ENCODE measurements at places on chromosomes 4 and X.
A peak's percentile ranks its signal among the peaks of the same experiment; 100 is the strongest.

DNA sequence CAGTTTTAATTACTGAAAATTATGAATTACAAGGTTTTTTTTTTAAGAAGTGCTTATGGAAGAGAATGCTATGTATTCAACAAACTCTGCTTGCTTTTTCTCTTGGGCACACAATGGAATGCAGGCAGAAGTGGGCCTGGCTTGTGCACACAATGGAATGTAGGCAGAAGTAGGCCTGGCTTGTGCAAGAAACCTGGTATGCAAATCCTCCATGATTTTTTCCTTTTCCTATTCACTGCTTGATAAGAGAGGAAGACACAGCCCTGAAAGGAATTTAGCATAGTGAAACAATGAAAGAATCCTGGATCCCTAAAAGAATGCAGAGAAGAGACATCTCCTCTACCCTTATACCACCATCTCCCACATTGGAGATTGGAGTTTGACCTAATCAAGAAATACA lies 138.4 kb downstream of the COL25A1 start:
- DNase-seq, result no peak

DNA sequence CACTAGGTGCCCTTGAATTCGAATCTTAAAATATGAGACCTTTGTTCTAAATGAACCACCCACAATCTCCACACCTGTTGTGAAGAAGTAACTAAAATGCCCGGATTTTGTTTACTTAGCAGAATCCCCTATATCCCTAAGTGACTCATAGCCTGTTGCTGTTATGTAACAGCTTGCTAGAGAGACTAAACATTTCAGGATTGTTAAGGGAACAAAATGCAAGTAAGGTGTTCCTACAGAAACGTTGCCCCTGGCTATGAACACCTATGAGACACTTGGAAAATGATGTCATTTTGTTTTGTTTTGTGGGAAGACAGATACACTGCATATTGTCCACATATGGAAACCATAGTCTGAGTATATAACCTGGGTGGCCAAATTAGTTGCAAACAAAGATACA lies 24.2 kb upstream of the MXRA5 start:
- DNase-seq, result no peak

DNA sequence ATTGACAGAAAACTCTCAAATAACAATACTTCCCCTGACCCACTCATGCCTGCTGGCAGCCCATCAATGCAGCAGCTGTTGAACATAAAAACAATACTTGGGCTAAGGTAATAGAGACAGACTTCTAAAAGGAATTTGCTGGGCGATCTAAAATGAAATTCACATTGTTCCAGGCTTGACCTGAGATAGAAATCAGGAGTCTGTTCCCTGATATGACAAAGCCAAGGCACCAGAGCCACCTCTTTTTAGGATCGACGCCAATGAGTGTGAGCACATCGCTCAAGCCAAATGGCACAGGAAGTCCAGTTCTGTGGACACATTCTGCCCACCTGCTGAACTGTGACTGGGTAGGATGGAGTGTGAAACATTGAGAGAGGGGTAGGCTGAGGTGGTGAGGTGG lies 4.9 kb downstream of the SEPTIN11 start:
- DNase-seq, result no peak

GRCh38 chr4:168099195-168099594 lies 6.9 kb downstream of the ANXA10 start:
- no peak for DNase-seq

GRCh38 chr4:54852054-54852453 lies 194.3 kb downstream of the KIT start:
- DNase-seq, result no peak

DNA sequence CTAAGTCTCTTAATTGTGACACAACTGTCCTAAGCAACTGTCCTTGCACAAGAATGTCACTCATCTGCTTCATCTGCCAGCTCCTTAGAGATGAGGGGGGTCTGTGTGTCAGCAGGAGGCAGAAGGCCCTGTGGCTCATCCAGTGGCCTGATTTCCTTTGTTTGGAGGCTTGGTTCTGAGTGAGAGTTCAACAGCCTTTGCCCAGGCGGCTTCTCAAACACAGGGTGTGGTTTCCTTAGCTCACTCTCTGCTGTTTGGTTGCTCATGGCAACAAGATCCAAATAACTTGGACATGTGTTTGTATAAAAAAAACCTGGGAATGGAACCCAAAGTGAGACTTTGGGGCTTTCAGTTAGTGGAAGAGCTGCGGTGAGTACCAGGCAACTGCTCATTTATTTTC lies 46.6 kb downstream of the MAP7D3 start:
- no peak for DNase-seq

GRCh38 chrX:134622056-134622812 lies 36.0 kb downstream of the PLAC1 start:
- DNase-seq, result no peak

GRCh38 chr4:119337010-119337409 lies 15.1 kb upstream of the FABP2 start:
- DNase-seq, result no peak

GRCh38 chr4:67886281-67886680 lies 2.5 kb upstream of the TMPRSS11D start:
- DNase-seq, result no peak

DNA sequence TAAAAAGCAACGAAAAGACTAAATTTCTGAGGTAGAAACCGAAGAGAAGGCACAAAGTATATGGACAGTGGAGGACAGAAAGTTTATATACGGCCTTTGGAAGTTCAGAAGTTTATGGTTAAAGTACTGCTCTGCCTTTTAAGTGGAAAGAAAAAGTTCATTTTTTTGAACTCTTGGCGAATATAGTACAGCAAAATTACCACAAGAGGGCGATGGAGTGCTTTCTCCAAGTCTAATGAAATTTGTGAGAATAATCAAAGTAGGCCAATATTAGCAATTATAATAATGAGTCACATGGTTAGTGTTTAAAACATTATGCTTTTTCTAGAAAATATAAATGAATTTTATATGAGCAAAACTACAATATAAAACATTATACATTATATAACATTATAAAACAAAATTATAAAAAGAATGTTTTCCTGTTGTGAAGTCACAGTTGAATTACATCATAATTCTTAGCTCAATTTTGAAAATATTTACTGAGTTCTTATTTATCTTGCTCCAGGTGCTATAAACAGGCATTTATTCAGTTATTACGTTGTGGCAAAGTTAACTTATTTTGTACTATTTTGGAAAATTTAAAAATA lies 136.2 kb upstream of the BMPR1B start:
- no peak for DNase-seq

DNA sequence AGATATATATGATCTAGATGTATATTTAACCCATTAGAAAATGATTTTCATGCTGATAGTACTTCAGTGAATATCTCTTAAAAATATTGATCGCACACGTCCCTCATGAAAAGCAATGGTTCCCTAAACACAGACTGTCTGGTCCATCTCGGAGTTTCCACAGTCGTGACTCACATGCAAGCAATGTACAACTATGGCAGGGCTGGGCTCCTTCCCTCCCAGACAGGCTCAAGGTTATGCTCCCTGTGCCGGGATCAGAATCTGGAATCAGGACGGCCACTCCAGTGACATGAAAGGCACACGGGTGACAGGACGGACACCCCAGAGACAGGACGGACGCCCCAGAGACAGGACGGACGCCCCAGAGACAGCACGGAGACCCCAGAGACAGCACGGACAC lies 40.2 kb upstream of the PPP2R3B start:
- no peak for DNase-seq

DNA sequence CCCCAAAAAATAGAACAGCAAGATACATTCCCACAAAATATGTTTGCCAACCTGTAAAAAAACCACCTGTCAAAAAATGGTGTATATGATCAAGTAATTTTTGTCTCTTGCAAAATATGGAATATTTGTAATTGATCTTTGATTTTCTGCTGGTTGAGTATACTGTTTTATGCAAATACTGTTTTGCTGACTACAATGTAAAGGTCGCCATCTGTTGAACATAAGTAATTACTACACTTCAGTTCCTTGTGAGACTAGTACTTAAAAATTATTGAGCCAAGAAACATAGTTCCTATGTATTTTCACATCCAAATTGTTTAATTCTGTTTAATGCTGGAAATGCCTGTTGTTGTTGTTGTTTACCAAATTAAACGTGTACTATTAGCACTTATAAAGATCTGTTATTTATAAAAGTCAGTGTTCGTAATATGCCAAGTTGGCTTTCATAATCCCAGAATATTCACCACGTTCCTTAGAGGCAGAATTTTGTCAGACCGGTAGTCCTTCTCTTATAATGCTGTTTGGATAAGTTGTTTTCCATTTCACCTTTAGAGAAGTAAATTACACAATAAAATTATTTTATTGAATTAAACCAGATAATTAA lies 144.2 kb downstream of the PDLIM5 start:
- peak; percentile 37 for DNase-seq

GRCh38 chrX:39335513-39336235 lies 534.4 kb downstream of the MID1IP1 start:
- DNase-seq, result no peak

GRCh38 chr4:184370711-184371389 lies 103.5 kb downstream of the IRF2 start:
- no peak for DNase-seq

DNA sequence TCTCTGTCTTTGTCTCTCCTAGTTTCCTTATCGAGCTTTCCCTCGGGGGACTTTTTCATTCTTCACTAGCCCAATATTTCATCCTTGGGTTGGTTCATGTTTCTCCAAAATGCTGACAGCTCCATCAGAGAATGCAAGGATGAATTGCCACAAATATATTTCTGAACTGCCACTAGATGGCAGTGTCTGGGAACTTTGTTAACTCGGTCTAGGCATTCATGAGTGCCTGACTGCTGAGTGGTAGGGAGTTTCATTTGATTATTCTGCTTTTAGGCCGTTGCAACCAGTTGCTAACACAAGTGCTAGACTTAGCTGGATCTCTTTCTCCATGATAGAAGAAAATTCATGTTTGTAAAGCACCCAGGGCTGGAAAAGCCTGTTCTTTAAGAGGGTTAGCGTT lies 73.5 kb upstream of the RAP2C start:
- peak; percentile 15 for DNase-seq

GRCh38 chrX:106897259-106897658 lies 5.9 kb downstream of the RIPPLY1 start:
- DNase-seq, result no peak

- DNase-seq, result no peak
These were observed 7.5 kb downstream of the YY2 start for GRCh38 chrX:21863241-21863640.

- no peak for DNase-seq
These were observed 111.2 kb upstream of the GRXCR1 start for GRCh38 chr4:42781315-42781714.

GRCh38 chr4:54941994-54942552 lies 183.3 kb downstream of the KDR start:
- no peak for DNase-seq

DNA sequence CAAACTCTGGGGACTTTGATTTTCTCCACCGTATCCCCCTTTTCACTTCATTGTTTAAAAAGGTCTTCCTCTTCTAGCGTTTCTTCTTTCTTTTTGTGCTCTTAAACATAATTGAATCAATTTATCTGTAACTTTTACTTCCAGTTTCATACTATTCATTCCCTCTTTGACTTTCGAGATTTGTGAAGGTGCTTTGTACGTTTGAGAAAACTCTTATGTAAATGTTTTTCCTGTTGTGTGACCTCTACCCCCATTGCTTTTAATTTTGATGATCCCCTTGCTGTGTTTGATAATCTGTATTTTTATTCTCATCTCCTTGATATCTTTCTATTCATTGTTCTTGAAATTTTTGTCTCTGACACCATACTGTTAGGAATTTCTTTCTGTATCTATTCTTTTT lies 4.8 kb downstream of the USP38 start:
- DNase-seq, result no peak

GRCh38 chrX:50167366-50167765 lies 33.4 kb downstream of the AKAP4 start:
- DNase-seq, result no peak

- DNase-seq, result peak; percentile 13
These were observed 1139.7 kb downstream of the PCDH18 start for GRCh38 chr4:136392576-136392975.

DNA sequence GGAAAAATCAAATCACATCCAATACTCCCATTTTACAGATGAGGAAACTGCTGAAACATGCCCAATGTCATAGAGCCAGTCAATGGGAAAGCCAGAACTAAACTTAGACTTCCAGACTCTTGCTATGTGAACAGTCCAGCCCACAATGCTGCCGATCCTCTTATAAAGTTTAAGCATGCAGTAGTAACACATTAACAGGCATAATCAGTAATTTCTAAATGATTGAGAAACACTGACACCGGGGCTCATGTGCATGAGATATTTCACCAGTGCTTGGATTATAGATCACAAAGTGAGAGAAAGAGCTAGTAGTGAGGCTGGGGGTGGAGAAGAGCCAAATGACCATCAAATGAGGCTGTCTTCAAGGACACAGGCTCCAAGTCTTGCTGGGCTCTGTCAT lies 2.5 kb downstream of the BDH2 start:
- no peak for DNase-seq

GRCh38 chr4:82680834-82681233 lies 117.8 kb downstream of the SCD5 start:
- no peak for DNase-seq

- no peak for DNase-seq
These were observed 51.3 kb upstream of the LEF1 start for GRCh38 chr4:108219998-108220397.

DNA sequence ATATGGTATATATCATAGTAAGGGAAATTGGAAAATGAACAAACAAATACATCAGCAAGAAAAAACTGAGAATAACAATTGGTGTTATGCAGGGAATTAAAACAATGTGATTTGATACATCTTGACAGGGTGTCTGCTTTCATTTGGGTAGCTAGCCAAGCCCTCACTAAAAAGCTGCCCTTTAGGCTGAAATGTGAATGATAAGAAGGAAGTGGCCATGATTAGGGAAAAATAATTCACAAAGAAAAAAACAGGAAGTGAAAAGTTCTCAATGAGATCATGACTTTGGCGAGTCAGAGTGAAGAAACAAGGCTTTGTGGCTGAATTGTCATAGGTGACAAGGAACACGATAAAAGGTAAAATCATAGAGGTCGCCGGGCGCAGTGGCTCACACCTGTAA lies 675.8 kb upstream of the SLIT2 start:
- DNase-seq, result no peak

DNA sequence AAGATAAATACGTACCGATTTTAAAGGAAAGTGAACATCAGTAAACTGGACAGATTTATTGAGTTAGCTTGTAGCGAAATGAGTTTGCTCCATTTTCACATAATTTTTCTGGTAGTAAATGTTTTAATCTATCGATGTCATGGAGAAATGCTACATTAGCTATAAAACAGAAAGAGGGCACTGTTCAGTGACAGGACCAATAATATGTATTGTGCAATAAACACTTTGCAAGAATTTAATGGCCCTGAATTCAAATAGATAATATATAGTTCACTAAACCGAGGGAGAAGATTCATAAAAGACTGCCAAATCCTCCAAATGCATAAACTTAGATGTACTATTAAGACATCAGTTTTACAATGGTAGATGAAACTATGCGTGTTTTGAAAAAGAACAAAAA lies 516.3 kb downstream of the ADGRL3 start:
- no peak for DNase-seq

DNA sequence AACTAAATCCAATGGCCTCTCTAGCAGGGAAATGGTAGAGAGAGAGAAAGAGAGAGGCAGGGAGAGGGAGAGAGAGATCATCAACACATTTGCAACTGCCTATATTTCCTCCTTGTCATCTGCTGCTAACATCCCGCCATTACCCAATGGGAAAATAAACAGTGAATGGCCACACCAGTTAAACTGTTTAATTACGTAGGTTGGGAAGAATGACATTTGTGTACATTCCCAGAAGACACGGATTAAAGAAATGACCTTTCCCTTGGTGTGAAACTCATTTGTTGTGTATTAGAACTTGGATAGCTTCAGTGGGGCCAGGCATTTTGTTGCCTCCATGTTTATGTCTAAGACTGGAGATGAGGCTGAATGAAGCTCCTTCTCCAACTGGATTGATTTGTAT lies 95.8 kb upstream of the GPC4 start:
- no peak for DNase-seq
